ENCODE measurements at places on chromosomes 12 and 14.

- no peak for DNase-seq
Measured at GRCh38 chr14:92888896-92889295, 34.1 kb upstream of the CHGA start.

- DNase-seq = no peak
Measured at GRCh38 chr14:59344016-59344415, 121.2 kb downstream of the GPR135 start.

DNA sequence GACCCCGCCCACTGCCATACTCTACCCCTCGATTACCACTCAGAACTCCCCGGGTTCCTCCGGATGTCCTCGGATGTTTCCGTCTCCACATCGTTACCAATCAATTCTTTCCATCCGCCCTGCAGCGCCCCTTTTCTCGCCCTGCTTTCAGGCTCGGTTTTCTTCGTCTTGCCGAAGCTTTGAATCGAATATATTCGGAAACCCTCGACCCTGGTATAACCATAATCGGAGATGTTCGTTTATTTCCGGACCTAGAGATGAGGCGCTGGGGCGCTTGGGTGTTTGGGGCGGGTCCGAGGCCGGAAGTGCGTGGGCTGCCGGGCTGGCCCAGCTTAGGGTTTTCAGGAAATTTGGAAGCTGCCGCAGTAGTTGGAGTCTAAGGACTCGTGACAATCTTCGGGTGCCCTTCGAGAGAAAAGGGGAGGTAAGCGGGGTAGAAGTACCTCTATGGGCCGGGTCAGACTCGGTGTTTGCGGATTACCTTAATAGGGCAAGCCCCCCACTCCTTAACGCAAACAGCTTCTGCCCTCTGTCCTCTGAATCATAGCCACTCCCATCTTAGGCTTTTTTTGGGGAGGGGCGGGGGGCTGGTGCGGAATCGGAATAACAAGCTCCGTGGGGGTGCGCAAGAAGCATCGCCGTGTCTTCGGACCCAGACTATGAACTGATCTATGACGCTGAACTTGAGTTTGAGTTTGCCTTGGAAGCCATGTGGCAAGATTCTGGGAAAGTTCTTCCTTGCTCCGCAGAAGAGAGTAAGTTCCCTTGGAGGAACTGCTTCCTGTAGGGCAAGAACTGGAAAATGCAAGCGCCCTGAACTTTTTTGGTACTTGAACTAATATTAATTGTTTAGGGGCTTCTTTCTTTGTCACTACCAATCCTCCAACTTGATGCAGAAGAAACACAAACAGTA lies at the start of gene C14orf119:
Gene C14orf119 (plus strand): TSS at position 310 of the 913 bp plus-strand sequence. CDS start 2,154 bp downstream, outside the sequence.
- DNase-seq = peak; percentile 98

DNA sequence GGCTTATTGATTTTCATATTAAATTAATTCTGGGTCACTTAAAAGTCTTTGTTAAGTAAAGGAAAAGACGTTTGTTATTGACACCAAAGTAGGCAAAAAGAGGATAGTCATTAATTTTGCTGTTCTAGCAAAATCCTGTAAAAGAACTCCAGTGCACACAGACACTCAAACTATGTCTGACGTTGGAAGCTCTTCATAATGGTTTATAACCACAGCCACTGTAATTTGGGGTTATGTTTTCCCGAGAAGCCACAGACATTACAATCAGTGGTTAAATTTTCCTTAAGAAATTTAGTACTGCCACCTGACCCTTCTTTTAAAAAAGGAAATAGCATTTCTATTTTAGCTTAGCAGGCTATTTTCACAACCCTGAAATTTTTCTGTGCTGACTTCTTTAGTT lies 267.5 kb downstream of the CCDC91 start:
- no peak for DNase-seq

DNA sequence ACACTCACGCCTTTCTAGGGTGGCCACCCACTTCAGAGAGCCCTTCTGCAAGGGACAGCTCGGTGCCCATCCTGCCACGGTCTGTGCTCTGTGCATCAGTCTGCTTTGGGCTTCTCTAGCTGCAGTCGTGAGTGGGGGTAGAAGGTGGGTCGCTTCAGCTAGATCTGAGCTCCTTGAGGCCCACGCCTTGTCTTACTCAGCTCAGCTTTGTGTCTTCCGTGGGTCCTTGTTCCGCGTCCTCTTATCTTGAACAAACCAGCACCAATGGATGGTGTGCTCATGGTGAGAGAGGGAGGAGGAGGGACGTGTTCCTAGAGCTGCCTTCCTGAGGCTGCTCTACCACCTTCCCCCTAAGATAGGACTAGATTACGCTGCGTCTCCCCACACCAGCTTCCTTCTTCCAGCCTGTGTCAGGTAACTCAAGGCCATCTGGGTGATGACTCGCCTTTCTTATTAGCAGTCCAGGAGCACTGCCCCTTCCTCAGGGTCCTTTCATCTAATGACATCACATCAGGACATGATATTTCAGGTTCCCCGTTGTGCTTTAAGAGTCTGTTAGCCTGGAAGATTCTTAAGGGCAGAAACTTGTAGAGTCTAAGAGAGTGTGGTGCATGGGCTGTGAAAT lies 118.8 kb downstream of the TSPAN9 start:
- DNase-seq = no peak

Data from stimulated activated CD4-positive, alpha-beta T cell treated with anti-CD3 and anti-CD28 coated beads, Interleukin-1b, Interleukin-23, amount 100 ng/mL, for 1 hour (primary cell).